ENCODE measurements at places on chromosomes 4 and X.
A peak's percentile ranks its signal among the peaks of the same experiment; 100 is the strongest.

- DNase-seq = no peak
Measured at GRCh38 chrX:55488593-55489313, 895 bp downstream of the USP51 start.

GRCh38 chr4:141686879-141687278 lies 50.5 kb downstream of the IL15 start:
- DNase-seq = no peak

GRCh38 chr4:17550549-17550948 lies 26.4 kb upstream of the LAP3 start:
- no peak for DNase-seq

- DNase-seq = no peak
Measured at GRCh38 chrX:331151-331824, 12.7 kb upstream of the GTPBP6 start.

DNA sequence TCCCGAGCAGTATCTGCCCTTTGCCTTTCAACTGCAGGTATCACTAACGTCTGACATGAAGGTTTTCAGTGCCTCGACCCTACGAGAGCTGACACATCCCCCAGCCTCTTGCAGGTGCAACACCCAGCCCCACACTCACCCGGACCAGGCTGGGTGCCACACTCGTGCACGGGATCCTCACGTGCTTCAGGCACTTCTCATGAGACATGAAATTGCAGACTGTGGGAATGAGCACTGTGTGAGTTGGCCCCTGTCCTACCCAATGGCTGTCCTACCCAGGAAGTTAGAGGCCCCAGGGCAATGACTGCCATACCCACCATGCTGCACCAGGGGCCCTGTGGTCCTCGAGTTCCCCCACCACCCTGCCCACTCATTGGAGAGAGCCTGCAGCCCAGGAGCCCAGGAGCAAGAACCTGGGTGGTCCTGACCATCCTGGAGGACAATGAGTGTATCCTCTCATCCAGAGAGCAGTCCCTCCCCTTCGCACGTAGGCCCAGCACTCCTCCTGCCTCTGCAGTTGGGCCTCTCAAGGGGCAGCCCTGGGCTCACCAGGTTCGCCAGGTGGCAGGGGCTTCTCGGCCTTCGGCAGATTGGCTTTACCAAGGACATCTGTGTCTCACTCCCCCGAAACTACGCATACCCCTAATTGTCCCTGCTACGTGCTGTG lies 2.4 kb downstream of the DGKQ start:
- no peak for DNase-seq

DNA sequence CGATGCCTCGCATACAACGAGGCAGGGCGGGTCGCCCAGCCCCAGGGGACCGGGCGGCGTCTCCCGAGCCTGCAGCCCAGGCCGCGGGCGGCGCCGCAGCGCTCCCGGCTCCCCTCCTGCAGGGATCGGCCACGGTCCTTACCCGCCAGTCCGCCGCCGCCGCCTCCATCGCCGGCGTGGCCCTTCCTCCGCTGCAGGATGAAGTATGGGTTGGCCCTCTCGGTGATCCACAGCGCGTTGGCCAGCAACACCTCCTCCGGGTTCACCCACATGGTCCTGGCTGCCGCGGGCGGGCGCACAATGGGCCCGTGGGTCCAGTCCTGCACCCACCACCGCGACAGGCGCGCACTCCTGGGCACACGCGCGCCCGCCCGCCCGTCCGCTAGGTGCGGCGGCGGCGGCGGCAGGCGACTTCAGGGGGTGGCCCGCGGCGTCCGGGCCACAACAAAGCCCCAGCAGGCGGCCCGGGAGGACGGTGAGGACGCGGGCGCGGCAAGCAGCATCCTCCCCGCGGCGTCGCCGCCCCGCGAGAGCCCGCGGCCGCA lies 339 bp downstream of the TBC1D9 start:
- DNase-seq = no peak

GRCh38 chr4:140094438-140095420 lies 59.3 kb downstream of the MAML3 start:
- no peak for DNase-seq

DNA sequence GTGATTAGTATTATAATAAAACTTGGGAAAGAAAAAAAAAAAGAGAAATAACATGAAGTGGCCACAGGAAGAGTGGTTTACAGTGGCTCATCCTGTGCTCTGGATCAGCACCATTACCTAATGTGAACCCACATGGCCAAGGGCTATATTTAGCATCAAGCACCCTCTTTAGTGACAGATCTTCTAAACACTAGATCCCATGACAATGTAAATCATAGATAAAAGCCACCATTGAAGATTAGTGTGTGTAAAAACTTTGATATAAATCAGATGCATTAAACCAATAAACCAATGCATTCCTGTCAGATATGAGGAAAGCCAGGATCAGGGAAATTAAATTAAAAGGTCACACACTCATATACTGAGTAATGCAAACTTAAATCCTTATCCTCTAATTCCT lies 400.6 kb upstream of the MAGEB18 start:
- DNase-seq = no peak

GRCh38 chr4:14856934-14857235 lies 145.4 kb upstream of the CPEB2 start:
- no peak for DNase-seq

DNA sequence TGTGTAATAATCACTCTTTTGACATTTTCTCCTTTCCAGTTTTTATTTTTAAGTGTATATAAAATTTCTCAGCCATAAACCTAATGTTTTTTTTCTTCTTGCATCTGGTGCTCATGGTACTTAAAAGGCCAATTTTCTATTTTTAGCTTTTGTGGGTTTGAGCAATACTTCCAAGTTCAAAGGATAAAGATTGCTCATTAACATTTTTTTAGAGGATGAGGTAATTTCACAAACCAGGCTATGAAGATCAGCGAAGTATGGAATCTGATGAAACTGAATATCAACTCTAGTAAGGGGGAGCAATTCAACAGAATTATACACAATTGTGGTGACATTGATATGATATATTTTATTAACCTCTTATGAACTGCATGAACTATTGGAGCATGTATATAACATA lies 25.8 kb upstream of the KLHL34 start:
- no peak for DNase-seq

DNA sequence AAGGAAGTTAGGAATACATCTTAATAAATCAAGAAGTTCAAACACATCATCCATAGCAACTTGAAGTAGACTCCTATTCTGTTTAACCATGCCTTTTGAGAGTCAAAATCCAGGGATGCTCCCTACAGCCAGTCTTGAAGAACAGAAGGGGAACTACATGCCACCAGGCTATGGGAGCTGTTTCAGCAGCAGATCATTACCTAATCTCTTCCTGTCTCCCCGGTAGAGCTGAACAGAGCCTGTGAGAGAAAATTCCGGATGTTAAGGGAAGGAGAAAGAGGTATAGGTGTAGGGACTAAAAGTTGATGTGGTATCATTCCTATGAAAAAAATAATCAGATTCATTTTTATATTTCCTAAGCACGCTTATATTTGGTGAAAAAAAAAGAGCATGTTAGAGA lies 352.2 kb downstream of the SPRY1 start:
- no peak for DNase-seq

GRCh38 chrX:71652405-71652804 lies 14.9 kb upstream of the LOC101059915 start:
- DNase-seq = peak; percentile 28

DNA sequence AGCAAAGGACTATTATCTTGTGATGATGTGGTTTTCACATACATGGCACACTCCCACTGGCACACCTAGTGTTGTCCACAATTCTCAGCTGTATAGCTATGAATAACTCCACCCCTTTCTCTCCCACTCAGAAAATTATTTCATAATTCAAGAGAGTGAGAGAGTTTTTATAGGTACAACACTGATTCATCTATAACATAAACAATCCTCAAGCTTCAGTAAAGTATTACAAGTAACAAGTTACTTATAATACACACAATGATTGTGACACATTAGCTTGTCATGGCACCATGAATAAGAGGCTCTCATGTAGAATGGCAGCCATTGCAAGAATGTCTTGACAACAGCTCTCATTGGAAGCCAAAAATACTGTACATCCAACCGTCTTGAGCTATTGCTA lies 43.9 kb downstream of the RAB40A start:
- no peak for DNase-seq

GRCh38 chr4:120692964-120693363 lies 229.6 kb downstream of the PRDM5 start:
- DNase-seq = no peak

GRCh38 chrX:11423362-11423818 lies 130.2 kb downstream of the AMELX start:
- no peak for DNase-seq

GRCh38 chrX:154396973-154397887 lies 947 bp upstream of the RPL10 start:
- no peak for DNase-seq
